ENCODE measurements at places on chromosomes 4 and X.
A peak's percentile ranks its signal among the peaks of the same experiment; 100 is the strongest.

DNA sequence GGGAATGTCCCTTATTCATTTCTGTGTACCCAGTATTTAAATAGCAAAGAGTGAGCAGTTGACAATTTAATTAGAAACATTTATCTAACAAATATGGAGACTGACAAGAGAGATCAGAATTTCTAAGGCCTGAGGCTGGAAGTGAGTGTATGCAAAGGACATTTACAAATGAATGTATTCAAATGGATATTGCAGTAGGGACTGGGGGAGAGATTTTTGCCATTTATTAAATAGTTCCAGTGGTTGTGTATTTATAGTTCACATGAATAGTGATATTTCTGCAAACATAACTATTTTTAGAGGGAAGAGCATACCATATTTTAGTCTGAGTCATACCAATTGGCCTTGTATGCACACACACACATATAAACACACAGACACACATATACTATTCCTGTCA is 592.4 kb downstream of the GLUD2 start:
- no peak for DNase-seq
- H3K36me3 ChIP-seq, result no peaks in the 10 kb centered on the region
- no peaks in the 10 kb centered on the region for H3K27me3 ChIP-seq
- no peak overlapping the region for H3K27ac ChIP-seq
- H3K4me3 ChIP-seq, result no peak overlapping the region

DNA sequence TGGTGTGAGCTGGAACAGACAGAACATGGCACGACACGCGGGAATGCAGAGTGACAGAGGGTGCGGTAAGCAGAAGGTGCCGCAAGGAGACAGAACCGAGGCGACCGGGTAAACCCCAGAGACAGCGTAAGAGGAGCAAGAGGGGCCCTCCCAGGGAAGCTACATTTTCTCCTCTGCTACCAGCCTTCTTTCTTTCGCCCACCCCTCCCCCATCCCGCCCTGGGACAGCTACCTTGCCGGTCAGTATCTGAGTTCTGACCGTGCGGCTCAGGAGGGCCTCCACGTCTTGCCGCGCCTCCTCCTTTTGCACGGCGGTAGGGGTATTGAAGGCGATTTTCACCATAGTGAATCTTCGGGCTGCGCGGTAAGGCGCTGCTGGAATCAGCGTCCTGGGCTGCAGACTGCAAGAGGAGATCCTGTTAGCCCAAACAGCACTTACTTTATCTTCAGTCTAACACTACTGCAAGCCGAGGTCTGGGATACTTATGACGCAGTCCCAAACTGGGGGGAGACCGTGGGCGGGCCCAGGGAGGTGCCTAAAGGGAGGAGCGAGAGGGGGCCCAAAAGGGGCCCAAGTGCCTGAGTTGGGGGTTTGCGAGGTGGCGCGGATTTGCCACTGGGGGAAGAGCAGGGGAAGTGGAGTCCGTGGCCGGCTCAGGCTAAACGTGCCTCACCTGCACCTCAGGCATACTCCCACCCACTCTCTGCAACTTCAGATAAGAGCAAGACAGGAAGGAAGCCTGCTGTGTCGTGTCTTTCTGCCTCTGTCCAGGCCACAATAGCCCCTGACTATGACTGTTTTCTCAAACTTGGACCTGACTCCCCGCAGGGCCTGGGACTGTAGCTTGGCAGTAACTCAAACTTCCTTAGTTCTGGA is at the start of gene ITM2A:
TSS of gene ITM2A (minus strand) at position 462 of the 877 bp plus-strand sequence. CDS start at position 343, 119 bp downstream.
- H3K4me1 ChIP-seq, result peaks cover 20% of the 10 kb centered on the region
- peak within 1 kb of the TSS; percentile 97 for H3K4me3 ChIP-seq
- peak within 1 kb of the TSS; percentile 97 for H3K27ac ChIP-seq
- DNase-seq, result peak; percentile 42
- no peaks in the 10 kb centered on the region for H3K27me3 ChIP-seq

DNA sequence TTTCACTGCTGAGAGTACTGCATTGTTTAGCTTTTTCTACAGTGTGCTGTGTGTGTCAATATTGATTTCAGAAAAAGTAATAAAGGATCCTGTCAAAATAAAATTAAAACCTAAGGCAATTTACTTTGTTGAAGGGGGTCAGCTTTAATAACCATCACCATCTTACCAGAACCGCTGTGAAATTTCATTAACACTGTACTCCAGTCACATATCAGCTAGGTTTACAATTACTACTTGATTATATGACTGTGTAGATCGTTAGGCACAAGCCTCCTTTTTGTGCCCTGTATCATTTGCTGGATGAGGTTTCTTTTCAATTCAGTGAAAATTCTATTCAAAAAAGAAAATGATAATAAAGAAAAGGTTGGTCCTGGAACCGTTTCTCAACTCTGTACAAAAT is 917.2 kb downstream of the CENPC start:
- H3K36me3 ChIP-seq, result no peaks in the 10 kb centered on the region
- H3K4me3 ChIP-seq, result no peak overlapping the region
- no peak for DNase-seq

- DNase-seq, result no peak
- peak overlapping the region; percentile 97 for H3K4me3 ChIP-seq
- peak overlapping the region; percentile 99 for H3K27ac ChIP-seq
- H3K36me3 ChIP-seq, result no peaks in the 10 kb centered on the region
These were observed 765 bp downstream of the CFAP97 start for GRCh38 chr4:185202984-185203485.

- H3K27ac ChIP-seq, result no peak overlapping the region
- DNase-seq, result no peak
- H3K4me1 ChIP-seq, result no peaks in the 10 kb centered on the region
- no peaks in the 10 kb centered on the region for H3K36me3 ChIP-seq
- H3K27me3 ChIP-seq, result peaks cover 6% of the 10 kb centered on the region
- H3K4me3 ChIP-seq, result no peak overlapping the region
These were observed 43.7 kb upstream of the FRMD7 start for GRCh38 chrX:132171478-132171877.

GRCh38 chrX:30248854-30249253 is 1.9 kb downstream of the MAGEB1 start:
- no peaks in the 10 kb centered on the region for H3K36me3 ChIP-seq
- H3K4me3 ChIP-seq, result no peak overlapping the region
- H3K27me3 ChIP-seq, result no peaks in the 10 kb centered on the region
- no peaks in the 10 kb centered on the region for H3K4me1 ChIP-seq

DNA sequence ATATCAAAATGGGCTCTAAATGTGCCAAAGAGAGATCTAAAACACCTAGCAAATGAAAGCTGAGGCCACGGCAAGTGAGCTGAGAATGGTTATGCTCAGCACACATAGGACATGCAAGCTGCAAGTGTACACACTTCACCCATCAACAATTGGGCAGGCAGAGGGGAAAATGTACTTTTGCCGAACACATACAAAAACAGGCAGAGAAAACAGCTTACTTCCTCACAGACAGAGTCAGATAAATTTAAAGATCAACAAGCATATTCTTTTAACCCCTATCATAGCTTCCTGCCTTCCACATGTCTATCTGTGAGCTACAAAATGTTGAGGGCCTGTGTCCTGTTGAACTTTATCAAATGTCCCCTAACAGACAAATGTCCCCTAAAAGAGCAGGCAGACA is 60.3 kb downstream of the SH3KBP1 start:
- peaks cover 15% of the 10 kb centered on the region for H3K4me1 ChIP-seq
- H3K27ac ChIP-seq, result peak overlapping the region; percentile 83
- no peaks in the 10 kb centered on the region for H3K36me3 ChIP-seq
- H3K27me3 ChIP-seq, result no peaks in the 10 kb centered on the region
- peak overlapping the region; percentile 57 for H3K4me3 ChIP-seq

- no peak overlapping the region for H3K4me3 ChIP-seq
- no peaks in the 10 kb centered on the region for H3K36me3 ChIP-seq
- no peaks in the 10 kb centered on the region for H3K4me1 ChIP-seq
- no peaks in the 10 kb centered on the region for H3K27me3 ChIP-seq
These were observed 101.0 kb downstream of the PAPSS1 start for GRCh38 chr4:107619066-107619465.

DNA sequence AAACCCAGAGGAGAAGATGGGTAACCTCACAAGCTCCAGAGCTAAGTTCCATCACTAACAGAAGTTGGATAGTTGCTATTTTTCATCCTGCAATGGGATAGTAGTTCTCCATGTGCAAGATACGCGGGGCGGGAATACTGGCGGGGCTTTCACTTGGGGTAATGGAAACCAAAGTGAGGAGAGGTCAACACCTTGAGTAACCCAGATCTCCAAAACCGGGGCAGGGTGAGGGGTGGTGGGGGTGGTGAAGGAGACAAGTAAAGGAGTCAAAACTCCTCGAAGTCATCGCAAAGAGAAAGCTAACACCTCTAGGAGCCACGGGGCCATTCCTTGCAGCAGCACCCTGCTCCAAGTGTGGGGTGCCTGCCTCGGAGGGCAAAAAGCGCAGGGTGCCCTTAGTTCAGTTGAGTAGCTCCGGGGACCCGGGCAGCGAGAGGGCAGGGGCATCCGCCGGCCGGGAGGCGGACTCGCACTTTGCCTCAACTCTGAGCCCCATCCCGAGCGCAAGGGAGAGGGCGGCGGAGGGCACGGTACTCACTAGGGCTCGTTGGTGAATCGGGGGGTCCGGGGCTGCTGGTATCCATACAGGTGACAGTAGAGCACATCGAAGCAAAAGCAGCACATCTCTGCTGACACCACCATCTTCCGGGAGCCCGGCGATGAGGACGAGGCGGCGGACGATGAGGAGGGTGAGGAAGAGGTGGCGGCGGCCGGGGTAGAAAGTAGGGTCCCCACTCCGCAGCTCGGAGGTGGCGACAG is 645 bp downstream of the AMMECR1 start:
- peaks cover 17% of the 10 kb centered on the region for H3K4me1 ChIP-seq
- H3K27me3 ChIP-seq, result no peaks in the 10 kb centered on the region
- no peaks in the 10 kb centered on the region for H3K36me3 ChIP-seq

DNA sequence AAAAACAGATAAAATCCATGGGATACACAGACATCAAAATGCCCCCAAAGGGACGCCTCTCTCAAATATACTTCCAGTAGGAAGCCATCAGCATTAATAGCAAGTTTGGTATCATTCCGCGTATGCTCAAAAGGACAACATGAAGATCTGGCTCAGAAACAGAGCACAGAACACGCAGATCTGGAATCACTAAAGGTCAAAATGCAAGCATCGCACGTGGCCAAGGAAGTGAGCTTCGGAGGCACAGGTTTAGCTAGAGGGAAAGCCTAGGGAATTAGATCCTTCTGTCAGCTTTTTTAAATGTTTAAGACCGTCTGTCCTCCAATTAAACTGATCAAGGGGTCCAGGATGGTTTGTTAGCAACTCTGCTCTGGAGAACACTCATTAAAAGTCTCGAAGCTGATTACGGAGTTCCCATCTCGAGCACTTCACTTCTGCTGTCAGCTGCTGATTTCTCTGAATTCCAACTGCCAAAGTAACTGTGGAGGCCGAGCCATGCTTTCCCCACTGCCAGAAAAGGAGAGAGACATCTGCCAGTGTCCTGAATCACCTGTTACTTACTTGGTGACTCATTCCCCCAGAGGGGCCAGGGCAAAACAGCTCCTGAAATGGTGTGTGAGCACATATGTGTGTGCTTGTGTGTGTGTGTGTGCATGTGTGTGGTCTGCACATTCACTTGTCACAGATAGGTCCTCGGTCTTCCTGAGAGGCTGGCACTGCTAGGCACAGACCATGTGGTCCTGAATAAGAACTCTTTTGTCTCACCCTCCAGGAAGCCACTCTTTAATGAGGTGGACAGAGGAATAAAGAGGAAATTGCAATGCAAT is 177.7 kb upstream of the PPARGC1A start:
- no peak overlapping the region for H3K4me3 ChIP-seq
- H3K4me1 ChIP-seq, result no peaks in the 10 kb centered on the region
- no peaks in the 10 kb centered on the region for H3K27me3 ChIP-seq
- no peak for DNase-seq
- no peaks in the 10 kb centered on the region for H3K36me3 ChIP-seq
